Sigmoid colon (tissue), 7 donors: ENCODE measurements at places on chromosomes 3 and 15. TPM values are rescaled to one million over a fixed set of nuclear protein-coding genes. Genes with fewer than 3 reads are reported as not detected.

The GTF2E1 gene
- 6.9 TPM for total RNA-seq

The KBTBD13 gene
- not detected for total RNA-seq

The IQCH gene
- 1.4 TPM for total RNA-seq

The RAF1 gene
- total RNA-seq, result 83.8 TPM

The PTX3 gene
- 0.83 TPM for total RNA-seq

DNA sequence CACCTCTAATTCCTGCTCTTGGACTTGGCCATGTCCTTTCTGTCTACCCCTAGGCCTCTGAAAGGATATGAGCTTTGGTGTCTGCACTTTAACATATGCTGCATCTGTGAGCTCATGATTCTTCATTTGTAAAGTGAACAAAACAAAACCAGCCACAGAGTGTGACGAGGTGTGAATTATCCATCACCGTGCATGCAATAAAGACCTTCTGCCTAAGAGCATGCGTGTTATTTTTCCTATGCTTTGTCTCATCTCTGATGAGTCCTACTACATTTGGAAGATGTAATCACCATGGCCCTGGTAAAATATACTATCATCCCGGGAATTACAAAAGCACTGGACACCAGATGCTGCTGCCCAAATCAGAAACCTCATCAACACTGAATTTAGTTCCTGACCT is 103.5 kb upstream of the KCNAB1 start:
- H3K4me3 ChIP-seq, result no peak overlapping the region
- no peaks in the 10 kb centered on the region for H3K36me3 ChIP-seq
- H3K27me3 ChIP-seq, result no peaks in the 10 kb centered on the region
- no peaks in the 10 kb centered on the region for H3K4me1 ChIP-seq
- no peak overlapping the region for H3K27ac ChIP-seq

DNA sequence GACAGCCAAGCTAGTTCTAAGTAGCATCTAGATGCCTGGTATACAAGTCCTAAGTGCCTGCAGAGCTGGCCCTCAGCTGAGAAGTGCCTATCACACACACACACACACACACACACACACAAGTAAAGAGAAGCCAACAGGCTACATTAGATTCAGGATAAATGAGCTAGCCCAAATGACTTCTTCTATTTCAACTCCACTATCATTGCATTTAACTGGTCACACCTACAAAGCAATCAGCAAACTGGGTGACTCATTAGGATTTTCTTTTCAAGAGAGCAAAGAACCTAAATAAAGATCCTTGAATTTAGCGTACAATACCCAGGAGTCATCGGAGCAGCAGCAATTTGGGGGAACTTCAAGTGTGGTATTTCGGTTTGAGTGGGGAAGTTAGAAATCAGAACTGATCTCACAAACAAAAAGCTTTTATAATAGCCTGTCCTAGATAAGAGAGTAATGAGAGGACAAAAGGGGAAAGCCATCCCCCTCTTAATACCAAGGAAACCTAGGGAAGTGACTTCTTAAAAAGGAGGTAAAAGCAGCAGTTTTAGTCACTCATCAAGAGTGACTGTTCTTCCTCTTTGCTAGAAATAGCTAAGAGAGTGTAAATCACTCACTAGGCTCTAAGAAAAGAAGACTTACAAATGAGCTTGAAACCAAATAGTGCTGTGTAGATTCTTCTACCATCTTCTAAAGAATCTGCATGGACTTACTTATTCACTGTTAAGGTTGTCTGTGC is 112.7 kb downstream of the TNIK start:
- H3K27ac ChIP-seq, result no peak overlapping the region
- no peaks in the 10 kb centered on the region for H3K36me3 ChIP-seq
- no peak overlapping the region for H3K4me3 ChIP-seq
- H3K4me1 ChIP-seq, result peaks cover 6% of the 10 kb centered on the region

GRCh38 chr3:115922681-115923347 is 299.5 kb downstream of the GAP43 start:
- H3K4me1 ChIP-seq, result peaks cover 9% of the 10 kb centered on the region
- DNase-seq, result no peak
- no peaks in the 10 kb centered on the region for H3K27me3 ChIP-seq
- no peaks in the 10 kb centered on the region for H3K36me3 ChIP-seq
- H3K27ac ChIP-seq, result no peak overlapping the region
- H3K4me3 ChIP-seq, result no peak overlapping the region

GRCh38 chr3:79139395-79140068 is 628.3 kb downstream of the ROBO1 start:
- H3K27me3 ChIP-seq, result no peaks in the 10 kb centered on the region
- DNase-seq, result no peak
- no peak overlapping the region for H3K4me3 ChIP-seq
- H3K4me1 ChIP-seq, result no peaks in the 10 kb centered on the region
- no peak overlapping the region for H3K27ac ChIP-seq

GRCh38 chr15:85692873-85693272 is 101.9 kb downstream of the KLHL25 start:
- DNase-seq, result no peak
- no peak overlapping the region for H3K4me3 ChIP-seq
- H3K27ac ChIP-seq, result no peak overlapping the region
- H3K36me3 ChIP-seq, result peaks cover 47% of the 10 kb centered on the region
- H3K27me3 ChIP-seq, result no peaks in the 10 kb centered on the region

DNA sequence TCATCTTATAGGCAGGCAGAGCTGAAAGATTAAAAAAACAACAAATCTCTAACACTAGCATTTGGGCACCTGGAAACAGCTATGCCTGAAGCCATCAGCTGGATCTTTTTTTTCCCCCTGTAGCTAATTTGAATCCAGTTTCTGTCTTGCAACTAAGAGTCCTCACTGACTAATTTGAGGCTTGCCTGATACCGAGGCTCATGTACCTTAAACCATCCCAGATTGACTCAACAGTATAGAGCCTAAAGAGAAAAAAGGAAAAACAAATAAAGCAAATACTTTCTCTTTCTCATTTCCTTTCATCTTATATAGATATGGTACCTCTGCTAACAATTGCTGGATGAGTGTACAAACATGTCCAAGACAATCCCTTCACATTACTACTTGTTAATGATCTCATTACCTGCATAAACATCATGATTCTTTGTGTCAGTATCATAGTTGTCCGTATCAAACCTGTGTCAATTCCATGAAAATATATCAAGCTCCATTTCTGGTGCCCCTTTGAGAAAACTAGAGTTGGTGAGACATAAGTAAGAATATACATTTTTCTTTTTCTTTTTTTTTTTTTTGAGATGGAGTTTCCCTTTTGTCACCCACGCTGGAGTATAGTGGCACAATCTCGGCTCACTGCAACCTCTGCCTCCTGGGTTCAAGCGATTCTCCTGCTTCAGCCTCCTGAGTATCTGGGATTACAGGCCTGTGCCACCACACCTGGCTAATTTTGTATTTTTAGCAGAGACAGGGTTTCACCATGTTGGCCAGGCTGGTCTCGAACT is 43.1 kb downstream of the BHLHE40 start:
- H3K27me3 ChIP-seq, result no peaks in the 10 kb centered on the region
- no peak for DNase-seq
- H3K4me3 ChIP-seq, result no peak overlapping the region
- peak overlapping the region; percentile 47 for H3K27ac ChIP-seq

DNA sequence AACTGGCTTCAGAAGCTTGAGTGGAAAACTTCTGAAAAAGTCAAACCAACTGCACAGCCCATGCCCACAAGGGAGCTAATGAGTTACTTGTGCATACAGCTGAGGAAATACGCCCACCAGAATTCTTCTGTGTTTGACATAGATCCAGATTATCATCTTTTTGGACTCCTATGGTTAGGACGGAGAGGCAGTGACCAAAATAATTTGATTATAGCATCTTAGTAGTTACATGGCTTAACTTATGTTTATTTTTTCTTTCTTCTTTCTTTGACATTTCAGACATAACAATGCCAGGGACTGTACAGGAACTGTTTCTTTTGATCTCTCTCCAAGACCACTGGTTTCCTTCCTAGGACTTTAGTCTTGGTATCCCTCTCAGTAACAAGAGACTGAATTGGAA is 246.1 kb upstream of the RASGRP1 start:
- H3K4me1 ChIP-seq, result no peaks in the 10 kb centered on the region
- H3K27me3 ChIP-seq, result no peaks in the 10 kb centered on the region
- no peak overlapping the region for H3K27ac ChIP-seq
- no peak overlapping the region for H3K4me3 ChIP-seq
- DNase-seq, result no peak

DNA sequence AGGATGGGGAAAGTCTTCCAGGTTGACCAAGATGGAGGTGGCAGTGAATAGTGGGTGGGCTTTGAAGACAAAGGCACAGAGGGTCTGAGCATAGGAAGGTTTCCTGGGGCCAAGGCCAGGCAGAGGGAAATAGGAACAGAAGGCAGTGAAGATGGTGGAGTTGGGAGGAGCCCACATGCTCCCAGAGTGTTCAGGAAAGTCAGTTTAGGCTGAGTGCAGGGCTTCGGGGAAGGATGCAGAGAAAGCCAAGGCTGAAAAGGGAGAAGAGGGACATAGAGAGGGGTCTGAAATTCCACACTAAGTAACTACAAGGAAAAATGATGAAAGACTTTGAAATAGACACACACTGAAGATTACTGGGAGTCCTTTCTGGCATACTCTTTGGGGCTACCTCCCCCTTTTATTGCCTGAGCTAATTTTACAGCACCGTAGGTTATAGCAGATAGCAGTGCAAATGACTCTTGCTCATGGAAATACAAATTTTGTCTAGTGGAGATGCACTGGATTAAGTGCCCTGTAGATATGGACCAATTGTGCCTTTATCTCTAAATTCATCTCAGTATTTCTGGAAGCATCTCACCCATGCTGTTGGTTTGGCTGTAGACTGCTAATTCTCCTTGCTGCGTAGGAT is 3.8 kb downstream of the CX3CR1 start:
- no peaks in the 10 kb centered on the region for H3K36me3 ChIP-seq
- H3K27me3 ChIP-seq, result no peaks in the 10 kb centered on the region
- peaks cover 6% of the 10 kb centered on the region for H3K4me1 ChIP-seq
- H3K4me3 ChIP-seq, result no peak overlapping the region
- no peak for DNase-seq

DNA sequence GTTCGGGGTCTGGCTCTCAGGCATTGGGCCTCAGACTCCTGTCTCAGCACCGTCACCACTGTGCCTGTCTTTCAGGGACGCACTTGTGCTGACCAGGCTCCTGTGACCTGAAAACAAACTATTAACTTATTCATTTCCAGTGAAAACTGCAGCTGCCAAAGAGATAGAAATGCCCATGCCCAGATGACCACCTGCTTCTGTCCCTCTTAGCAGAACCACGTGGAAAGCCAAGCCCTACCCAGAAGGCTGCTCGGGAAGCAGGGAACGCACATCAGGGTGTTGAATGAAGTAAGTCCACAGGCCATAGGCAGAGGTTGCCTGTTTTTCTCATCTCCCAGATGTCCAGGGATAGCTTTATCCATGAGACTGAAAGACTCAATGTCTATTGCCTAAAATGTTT is 219.3 kb downstream of the EBLN2 start:
- no peak overlapping the region for H3K4me3 ChIP-seq
- H3K27me3 ChIP-seq, result no peaks in the 10 kb centered on the region
- DNase-seq, result no peak
- H3K4me1 ChIP-seq, result no peaks in the 10 kb centered on the region
- no peaks in the 10 kb centered on the region for H3K36me3 ChIP-seq

DNA sequence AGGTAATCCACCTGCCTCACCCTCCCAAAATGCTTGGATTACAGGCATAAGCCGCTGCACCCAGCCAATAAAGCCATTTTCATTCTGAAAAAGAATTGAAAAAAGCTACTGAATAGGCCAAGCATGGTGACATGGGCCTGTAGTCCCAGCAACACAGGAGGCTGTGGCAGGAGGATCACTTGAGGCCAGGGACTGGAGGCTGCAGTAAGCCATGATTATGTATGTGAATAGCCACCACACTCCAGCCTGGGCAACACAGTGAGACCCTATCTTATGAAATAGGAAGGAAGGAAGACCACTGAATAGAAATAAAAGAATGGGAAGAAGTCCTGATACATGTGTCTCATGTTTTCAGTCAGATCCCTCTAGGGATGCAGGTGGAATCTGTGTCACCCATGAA is 36.0 kb upstream of the SEMA4B start:
- H3K4me1 ChIP-seq, result no peaks in the 10 kb centered on the region
- peak overlapping the region; percentile 84 for H3K27ac ChIP-seq
- H3K27me3 ChIP-seq, result no peaks in the 10 kb centered on the region
- DNase-seq, result no peak
- no peaks in the 10 kb centered on the region for H3K36me3 ChIP-seq
- H3K4me3 ChIP-seq, result no peak overlapping the region

DNA sequence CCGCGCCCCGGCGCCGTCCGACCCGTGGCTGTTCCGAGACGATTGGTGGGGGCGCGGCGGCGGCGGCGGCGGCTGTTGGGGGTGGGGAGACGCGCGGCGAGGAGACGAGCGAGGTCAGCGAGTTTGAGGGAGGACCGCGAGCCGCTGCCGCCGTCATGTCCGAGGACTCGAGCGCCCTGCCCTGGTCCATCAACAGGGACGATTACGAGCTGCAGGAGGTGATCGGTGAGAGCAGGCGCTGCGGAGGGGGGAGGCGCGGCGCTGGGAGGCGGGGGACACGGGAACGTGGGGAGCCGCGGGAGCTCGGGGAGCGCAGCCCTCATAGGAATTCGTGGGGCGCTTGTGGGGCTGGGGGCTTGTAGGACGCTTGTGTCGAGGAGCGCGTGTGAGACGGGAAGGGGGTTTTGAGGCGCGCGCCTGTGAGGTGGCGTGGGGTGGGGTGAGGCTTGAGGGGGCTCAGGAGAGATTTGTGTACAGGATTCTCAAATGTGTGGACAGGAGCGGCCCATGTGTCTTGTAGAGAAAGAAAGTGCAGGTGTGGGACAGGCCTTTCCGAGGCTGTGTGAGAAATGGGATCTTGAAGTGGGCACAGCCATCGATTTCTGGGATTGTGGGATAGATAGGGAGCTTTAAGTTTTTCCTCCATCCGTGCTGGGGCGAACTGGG is 518 bp downstream of the OXSR1 start:
- DNase-seq, result peak; percentile 85
- H3K27me3 ChIP-seq, result no peaks in the 10 kb centered on the region
- peaks cover 19% of the 10 kb centered on the region for H3K4me1 ChIP-seq
- peak overlapping the region; percentile 97 for H3K4me3 ChIP-seq
- H3K36me3 ChIP-seq, result no peaks in the 10 kb centered on the region

DNA sequence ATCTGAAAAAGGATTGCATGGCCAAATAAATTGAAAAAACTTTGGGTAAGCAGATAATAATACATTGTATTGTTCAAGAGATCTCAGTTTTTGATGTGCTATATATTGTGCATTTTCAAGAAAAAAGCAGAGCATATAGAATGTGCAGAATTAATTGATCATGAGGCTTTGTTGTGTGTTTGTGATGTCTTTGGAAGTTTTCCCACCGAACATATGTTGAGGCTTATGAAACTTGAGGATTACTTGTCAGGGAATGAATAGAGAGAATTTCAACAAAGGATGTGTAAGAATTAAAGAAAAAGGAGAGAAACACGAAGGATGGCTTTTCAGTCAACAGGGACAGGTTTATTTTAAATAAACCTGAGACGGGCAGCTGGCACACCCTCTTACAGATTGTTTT is 232.5 kb upstream of the POU1F1 start:
- no peak overlapping the region for H3K4me3 ChIP-seq
- no peak overlapping the region for H3K27ac ChIP-seq
- H3K36me3 ChIP-seq, result no peaks in the 10 kb centered on the region
- no peak for DNase-seq
